ENCODE measurements at places on chromosomes 7 and 10. TPM values are rescaled to one million over a fixed set of nuclear protein-coding genes. Genes with fewer than 3 reads are reported as not detected.

DNA sequence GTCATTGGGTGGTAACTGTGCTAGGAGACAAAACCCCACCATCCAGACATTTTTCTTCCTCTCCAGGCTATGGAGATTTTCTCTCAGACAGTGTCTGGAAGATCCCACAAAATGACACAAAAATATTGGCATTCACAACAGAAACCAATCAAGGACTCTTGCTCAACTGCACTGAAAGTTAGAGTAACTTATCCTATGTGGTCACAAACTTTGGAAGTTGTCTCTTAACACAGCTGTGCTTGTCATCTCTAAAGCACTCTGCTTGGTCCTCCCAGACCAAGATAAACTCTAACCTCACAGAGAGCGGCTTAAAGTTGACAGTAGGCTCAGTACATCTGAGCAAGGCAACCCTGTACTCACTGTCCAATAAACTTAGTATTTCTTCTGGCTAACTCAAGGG lies 74.9 kb downstream of the AKR1C4 start:
- no peak for DNase-seq

DNA sequence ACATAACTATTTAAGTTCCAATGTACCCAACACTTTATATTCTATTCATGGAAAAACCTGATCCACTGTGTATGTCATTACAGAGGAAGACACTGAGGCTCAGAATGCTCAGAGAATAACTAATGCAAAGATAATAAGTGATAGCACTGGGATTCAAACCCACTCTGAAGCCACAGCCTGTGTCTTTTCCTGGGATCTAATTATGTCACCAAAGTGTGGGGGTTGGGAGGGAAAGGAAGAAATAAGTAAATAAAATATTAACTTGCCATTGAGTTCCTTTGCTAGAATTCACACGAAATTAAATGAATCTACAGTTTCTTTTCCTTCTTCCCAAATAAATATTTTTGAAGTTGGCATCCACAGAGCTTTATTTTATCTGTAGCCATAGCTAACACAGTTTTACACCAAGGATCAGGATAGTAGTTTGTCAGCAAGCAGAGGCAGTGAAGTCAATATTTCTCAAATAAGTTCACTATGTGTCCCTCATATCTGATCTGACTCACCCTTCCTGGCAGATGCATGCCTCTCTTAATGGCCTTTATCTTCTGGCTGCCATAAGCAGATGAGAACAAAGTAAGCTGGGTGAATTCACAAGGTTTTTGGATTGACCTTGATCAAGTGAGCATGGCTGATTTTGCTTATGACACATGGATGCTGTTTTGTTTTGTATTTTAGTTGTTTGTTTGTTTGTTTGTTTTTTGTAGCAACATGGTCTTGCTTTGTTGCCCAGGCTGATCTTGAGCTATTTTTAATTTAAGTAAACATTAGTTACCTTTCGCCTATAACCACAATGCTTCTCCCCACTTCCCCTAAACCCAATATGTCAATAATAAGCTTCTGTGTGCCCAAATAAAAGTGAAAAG lies 6.3 kb downstream of the RAPGEF5 start:
- no peak for DNase-seq

DNA sequence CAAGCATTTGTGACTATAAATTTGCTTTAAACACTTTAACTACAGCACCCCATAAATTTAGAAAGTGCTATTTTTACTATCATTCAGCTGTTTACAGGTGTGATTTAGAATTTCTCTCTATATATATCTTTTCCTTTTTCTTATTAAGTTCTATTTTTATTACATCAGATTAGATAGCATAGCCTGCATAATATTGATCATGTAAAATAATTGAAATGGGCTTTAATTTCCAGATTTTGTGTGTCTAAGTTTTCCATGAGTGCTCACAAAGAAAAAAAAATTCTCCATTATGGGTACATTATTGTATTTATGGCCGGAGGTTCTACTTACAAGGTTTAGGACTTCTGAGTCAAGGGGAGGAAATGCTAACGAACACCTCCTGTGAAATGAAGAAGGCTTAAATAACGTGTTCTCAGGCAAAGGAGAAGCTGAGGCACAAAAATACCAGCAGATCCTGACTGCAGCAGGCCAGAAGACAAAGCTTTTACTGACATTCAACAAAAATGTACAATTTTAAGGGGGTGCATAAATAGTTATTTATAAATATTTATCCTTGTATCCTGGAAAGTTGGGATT lies 114.2 kb downstream of the RNF133 start:
- DNase-seq = no peak

DNA sequence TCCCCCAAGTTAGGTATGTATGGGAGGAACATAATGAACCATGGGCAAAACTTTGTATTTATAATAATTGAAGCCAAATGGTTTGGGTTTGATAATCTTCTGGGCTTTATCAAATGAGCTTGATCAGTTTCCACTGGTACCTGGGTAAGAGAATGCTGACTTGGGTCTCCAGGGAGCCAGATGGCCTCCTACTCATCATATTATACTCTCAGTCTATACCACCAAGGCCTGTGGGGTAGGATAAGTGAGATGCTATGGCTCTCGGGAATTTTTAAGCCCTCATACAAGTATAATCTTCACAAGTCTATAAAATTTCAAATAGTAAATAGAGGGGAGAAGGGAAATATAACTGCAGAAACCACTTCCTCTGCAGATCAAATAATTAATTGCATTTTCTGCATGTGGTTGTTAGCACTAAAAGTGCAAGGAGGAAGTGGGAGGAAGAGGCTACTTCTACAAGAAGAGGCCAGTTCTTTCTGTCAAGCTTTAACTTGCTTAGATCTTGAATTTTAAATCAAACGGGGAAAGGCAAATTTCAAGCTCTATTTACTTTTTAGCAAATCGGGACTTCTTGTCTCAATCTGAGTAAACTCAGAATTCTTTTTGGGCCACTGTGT lies 349.0 kb downstream of the SORCS1 start:
- DNase-seq = no peak

- no peak for DNase-seq
These were observed 768.5 kb downstream of the NXPH1 start for GRCh38 chr7:9201928-9202327.

GRCh38 chr7:43364391-43364790 lies 218.5 kb upstream of the STK17A start:
- no peak for DNase-seq

DNA sequence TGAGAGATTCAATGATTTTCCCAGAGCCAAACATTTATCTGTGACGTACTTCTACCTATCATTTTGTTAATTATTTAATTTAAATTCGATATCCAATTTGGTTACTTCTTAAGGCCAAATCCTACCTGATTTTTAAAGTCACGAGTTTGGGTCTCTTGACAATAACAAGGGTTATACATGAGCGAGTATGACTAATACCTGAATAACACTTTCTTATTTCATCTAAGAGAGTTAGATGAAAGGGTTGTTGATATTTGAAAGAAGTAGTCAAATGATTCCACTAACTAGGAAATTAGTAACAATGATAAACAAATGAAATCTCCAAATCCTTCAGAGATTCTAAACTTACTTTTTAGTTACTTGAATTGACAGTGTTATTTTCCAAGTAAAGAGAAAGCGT lies 1086.9 kb downstream of the XPNPEP1 start:
- no peak for DNase-seq

- peak; percentile 65 for DNase-seq
These were observed 19.3 kb downstream of the MYO1G start for GRCh38 chr7:44959433-44959951.

DNA sequence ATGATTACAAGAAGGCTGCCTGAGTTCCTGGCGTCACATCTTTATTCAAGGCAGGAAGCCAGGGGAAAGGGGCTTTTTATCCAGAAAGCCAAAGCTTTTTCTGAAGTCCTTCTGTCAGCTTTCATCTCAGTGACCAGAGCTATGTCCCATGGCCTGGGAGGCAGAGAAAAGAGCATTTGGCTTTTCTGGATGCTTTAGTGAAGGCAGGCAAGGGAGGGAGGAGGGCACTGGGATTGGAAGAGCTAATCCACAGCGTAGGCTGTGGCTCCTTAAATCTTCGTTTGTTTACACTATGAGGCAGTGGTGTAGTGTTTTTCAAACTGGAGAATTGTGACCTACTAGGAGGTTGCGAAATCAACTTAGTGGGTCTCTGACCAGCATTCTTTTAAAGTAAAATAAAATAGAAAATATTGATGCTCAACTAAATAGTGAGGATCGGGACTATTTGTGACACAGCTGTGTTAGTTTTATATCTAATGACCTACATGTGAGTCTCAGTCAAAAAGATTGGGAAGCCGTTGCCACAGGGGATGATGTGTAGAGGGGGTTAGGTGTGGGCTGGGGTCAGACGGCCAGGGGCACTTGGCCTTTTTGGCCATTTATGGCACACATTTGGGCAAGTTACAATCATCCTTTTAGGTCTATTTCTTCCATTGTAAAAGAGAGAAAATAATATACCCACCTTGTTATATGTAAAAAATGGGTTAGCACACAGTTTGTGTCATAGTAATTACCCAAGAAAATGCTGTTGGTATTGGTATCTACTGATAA lies 14.1 kb downstream of the CRYGN start:
- DNase-seq = no peak

DNA sequence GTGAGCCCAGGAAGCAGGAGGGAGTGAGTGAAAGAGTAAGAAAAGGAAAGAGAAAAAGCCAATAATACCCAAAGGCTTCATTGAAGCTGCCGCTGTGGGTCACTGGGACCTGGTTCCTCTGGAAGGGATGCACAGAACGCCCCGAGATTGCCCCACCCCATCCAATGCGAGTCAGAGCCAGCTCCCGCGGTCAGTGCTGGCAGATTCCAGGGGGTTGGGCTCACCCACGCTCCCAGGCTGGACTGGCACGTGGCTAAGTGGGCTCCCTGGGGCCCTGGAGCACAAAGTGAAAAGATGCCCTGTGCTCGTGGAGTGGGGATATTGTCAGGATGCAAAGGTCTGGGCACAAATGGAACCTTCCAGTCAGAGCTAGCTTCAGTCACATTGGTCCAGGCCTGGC lies 117.0 kb downstream of the OAT start:
- DNase-seq = no peak

GRCh38 chr7:31004393-31004792 lies 40.6 kb downstream of the GHRHR start:
- no peak for DNase-seq

The GOLGA7B gene
- 0.55 TPM for total RNA-seq

The RELN gene
- total RNA-seq = not detected

The UCN3 gene
- not detected for total RNA-seq
